ENCODE measurements at places on chromosomes 16 and 17. TPM values are rescaled to one million over a fixed set of nuclear protein-coding genes. Genes with fewer than 3 reads are reported as not detected.

DNA sequence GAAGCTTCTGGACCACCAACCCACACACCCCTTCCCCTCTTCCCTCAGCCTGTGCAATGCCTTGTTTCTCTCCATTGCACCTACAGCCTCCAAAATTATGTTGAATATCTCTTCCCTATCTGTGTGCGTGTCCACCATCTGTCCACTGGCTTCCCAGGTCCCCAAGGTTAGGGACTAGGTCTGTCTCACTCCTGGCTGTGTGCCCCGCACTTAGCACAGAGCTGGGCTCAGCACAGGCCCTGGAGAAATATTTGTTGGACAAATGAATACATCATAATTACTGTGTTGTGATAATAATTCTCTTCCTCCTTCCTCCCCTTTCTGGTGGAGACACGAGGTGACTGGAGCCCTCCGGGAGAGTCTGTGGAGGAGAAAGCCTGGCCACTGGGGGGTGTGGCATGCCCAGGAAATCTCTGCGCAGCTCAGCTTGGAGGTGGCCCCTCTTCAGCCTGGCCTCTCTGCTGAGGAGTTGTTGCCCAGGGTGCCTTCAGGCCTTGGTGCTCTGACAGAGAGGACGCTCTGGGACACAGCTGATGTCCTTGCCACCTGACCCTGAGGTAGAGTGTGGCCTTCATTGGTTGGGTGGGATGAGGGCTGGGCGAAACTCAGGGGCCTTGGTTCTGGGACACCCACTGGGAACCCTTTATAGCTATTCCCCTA is 3.3 kb upstream of the BRD7 start:
- no peaks in the 10 kb centered on the region for H3K27me3 ChIP-seq
- H3K4me1 ChIP-seq: peaks cover 5% of the 10 kb centered on the region
- no peak overlapping the region for H3K4me3 ChIP-seq
- H3K27ac ChIP-seq: no peak overlapping the region
- H3K36me3 ChIP-seq: no peaks in the 10 kb centered on the region
- DNase-seq: peak; percentile 53

- H3K36me3 ChIP-seq: no peaks in the 10 kb centered on the region
- DNase-seq: no peak
- no peaks in the 10 kb centered on the region for H3K27me3 ChIP-seq
- H3K4me3 ChIP-seq: no peak overlapping the region
- H3K27ac ChIP-seq: no peak overlapping the region
These were observed 30.4 kb upstream of the ZC3H18 start for GRCh38 chr16:88539652-88540345.

DNA sequence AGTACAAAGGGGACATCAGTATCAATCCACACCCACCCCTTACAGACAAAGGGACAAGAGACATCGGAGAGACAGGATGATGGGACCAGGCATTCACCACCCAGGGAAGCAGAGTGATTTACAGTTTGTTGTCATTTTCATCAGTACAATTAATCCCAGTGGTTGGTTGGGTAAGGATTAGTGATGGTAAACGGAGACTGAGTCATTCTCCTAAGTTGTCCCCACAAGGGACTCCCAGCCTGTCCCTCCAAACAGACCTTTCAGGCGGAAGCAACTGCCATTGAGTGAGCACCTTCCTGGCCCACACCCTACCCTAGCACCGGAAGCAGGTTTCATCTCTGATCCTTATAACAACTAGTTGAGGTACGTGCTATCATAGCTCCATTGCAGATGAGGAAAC is 11.2 kb downstream of the PPL start:
- no peak for DNase-seq
- peaks cover 4% of the 10 kb centered on the region for H3K4me1 ChIP-seq
- H3K27ac ChIP-seq: no peak overlapping the region
- no peaks in the 10 kb centered on the region for H3K27me3 ChIP-seq
- no peaks in the 10 kb centered on the region for H3K36me3 ChIP-seq

GRCh38 chr16:4213737-4214136 is 28.1 kb downstream of the SRL start:
- no peaks in the 10 kb centered on the region for H3K27me3 ChIP-seq
- no peak overlapping the region for H3K4me3 ChIP-seq
- peaks cover 6% of the 10 kb centered on the region for H3K36me3 ChIP-seq
- H3K27ac ChIP-seq: no peak overlapping the region
- DNase-seq: no peak

- peaks cover 6% of the 10 kb centered on the region for H3K4me1 ChIP-seq
- no peak overlapping the region for H3K27ac ChIP-seq
- DNase-seq: peak; percentile 83
- no peaks in the 10 kb centered on the region for H3K36me3 ChIP-seq
- peaks cover 100% of the 10 kb centered on the region for H3K27me3 ChIP-seq
These were observed 1.4 kb downstream of the PRAC2 start for GRCh38 chr17:48724251-48725003.

DNA sequence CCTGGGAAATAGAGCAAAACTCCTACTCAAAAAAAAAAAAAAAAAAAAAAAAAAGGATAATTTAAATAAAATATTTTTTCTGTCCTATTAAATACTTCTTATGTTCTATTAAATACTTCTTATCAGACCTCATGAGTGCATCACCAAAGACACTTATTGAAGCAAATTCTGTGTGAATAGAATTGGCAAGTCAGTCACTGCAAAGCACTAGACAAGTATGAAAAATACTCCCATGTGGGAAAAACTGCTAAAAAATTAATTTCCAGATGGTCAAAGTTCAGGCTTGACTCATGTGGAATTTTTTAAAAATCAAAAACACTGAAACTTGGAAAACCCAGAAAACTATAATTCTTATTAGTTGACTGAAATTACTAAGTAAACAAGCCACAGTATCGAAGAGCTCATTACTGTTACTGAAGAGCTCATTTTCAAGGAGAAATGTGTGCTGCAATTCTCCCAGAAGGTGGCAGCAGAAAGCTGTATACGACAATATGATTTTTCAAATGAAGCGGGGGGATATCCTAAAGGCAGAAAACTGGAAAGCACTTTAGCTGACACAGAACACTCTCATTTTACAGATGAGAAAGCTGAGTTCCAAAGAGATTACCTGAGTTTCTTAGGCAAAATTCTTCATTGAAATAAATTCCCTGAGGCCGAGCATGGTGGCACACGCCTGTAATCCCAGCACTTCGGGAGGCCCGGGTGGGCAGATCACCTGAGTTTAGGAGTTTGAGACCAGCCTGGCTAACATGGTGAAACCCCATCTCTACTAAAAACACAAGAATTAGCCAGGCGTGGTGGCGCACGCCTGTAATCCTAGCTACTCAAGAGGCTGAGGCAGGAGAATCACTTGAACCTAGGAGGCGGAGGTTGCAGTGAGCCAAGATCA is 15.9 kb upstream of the FBXO47 start:
- no peaks in the 10 kb centered on the region for H3K27me3 ChIP-seq
- no peak overlapping the region for H3K4me3 ChIP-seq
- H3K27ac ChIP-seq: no peak overlapping the region
- no peaks in the 10 kb centered on the region for H3K4me1 ChIP-seq
- DNase-seq: peak; percentile 79
- H3K36me3 ChIP-seq: no peaks in the 10 kb centered on the region

GRCh38 chr16:85829751-85830445 is 30.4 kb downstream of the COX4I1 start:
- no peak for DNase-seq
- no peaks in the 10 kb centered on the region for H3K27me3 ChIP-seq
- H3K4me3 ChIP-seq: no peak overlapping the region
- H3K36me3 ChIP-seq: no peaks in the 10 kb centered on the region
- H3K27ac ChIP-seq: no peak overlapping the region

DNA sequence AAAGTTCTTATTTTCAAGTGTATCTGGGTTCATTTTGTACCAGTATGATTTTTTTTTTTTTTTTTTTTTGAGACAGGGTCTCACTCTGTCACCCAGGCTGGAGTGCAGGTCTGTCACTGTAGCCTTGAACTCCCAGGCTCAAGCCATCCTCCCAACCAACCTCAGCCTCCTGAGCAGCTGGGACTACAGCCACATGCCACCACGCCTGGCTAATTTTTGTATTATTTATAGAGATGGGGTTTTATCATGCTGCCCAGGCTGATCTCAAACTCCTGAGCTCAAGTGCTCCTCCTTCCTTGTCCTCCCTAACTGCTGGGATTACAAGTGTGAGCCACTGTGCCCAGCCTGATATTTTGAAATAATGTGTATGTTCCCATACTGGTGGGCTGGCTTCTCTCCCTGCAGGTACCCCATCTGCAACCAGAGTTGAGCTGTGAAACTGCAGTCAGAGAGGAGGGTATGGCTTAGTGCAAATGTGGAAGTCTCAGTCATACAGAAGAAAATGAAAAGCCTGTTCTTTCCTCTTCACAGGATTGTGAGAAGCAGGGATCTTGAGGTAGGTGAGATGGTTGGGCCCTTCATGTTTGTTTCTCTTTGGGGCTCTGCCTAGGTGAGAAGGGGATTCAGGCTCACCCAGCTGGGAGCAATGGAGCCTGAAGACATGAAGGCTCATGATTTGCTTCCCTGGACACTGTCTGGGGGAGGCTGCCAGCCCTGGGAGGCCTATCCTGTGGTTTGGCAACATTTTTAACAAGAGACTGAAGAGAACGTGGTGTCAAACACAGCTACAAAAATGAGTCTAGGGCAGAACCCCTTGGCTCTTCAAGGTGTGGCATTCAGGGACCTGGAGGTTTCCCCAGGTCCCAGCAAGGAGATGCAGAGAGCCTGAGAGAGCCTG is 41.3 kb upstream of the SIAH1 start:
- no peak for DNase-seq
- H3K27me3 ChIP-seq: no peaks in the 10 kb centered on the region
- H3K4me1 ChIP-seq: no peaks in the 10 kb centered on the region
- no peak overlapping the region for H3K4me3 ChIP-seq
- no peaks in the 10 kb centered on the region for H3K36me3 ChIP-seq

GRCh38 chr16:56862776-56863175 is 2.2 kb upstream of the SLC12A3 start:
- peaks cover 25% of the 10 kb centered on the region for H3K4me1 ChIP-seq
- H3K36me3 ChIP-seq: no peaks in the 10 kb centered on the region
- H3K27ac ChIP-seq: no peak overlapping the region

- H3K4me1 ChIP-seq: peaks cover 15% of the 10 kb centered on the region
- no peak for DNase-seq
- no peak overlapping the region for H3K27ac ChIP-seq
- peaks cover 35% of the 10 kb centered on the region for H3K27me3 ChIP-seq
These were observed 637 bp downstream of the PLCG2 start for GRCh38 chr16:81779536-81780320.

- no peak overlapping the region for H3K4me3 ChIP-seq
- H3K36me3 ChIP-seq: peaks cover 50% of the 10 kb centered on the region
- peaks cover 3% of the 10 kb centered on the region for H3K4me1 ChIP-seq
- no peak overlapping the region for H3K27ac ChIP-seq
These were observed 11.5 kb downstream of the ZNF276 start for GRCh38 chr16:89732918-89733242.

DNA sequence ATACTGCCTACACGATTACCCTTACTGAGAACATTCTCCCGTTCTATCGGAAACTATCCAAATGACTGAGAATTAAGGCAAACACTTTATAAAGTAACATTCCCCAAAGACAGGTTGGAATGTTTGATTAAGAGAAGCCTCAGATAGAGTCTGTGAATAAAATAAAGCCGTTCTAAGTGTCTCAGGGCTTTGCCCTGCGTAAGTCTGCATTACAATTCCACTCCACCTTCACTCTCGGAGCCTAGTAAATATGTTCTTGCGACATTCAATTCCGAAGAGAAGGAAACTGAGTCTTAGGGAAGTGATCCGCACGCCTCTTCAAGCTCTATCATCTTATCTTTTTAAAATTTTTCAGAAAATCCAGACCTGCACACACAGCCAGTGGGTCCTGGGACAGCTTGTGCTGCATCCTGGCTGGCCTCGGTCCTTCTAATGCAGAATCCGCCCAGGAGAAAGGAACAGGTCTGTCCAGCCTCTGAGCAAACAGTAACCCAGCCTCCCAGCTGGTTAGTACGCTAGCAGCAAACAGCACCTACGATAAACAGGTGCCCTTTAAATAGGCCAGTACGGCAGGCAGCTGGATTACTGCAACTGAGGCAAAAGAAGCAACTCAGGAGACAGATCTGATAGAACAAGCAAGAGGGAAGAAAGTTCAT is 254.1 kb upstream of the IRX3 start:
- no peak overlapping the region for H3K4me3 ChIP-seq
- H3K27me3 ChIP-seq: no peaks in the 10 kb centered on the region
- H3K36me3 ChIP-seq: no peaks in the 10 kb centered on the region
- DNase-seq: no peak
- H3K4me1 ChIP-seq: peaks cover 17% of the 10 kb centered on the region

DNA sequence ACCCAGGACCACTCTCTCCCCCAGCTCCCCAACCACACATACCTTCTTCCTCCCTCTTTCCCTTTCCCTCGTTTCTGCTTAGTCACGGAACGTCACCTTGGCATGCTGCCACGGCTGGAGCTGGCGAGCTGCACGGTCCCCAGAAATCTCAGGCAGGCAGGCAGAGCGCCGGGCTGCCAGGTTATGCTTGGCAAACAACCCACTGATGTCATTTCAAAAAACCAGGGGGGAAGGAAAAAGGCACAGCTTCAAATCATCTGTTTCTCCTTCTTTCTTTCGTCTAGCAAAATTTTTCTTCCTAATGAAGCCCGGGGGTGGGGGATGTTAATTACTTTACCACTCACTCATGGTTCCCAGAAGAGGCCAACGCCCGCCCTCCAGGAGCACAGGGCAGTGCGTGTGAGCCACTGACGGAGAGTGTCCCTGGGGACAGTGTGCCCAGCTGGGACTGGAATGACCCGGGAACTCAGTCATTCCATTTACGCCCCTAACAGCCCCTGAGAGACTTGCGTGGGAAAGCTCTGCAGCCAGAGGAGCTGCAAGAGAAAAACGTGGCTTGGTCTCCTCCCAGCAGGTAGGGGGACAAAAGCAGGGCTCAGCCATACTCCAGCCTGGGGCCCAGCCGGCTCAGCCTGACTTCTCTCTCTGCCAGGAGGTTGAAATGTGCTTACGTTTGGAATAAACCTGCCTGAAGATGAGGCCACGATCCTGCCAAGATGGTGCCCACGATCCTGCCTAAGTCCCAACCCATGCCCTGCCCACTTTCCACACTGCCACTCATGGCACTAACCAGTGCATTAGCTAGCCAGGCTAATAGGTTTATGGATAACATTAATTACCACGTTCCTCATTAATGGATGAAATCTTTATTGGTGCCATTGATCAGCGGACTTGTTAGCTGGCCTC is 198.9 kb downstream of the ZFHX3 start:
- no peaks in the 10 kb centered on the region for H3K27me3 ChIP-seq
- no peak for DNase-seq
- peaks cover 58% of the 10 kb centered on the region for H3K4me1 ChIP-seq

Gene KRTAP3-1
- not detected for total RNA-seq

Gene TBC1D3I
- total RNA-seq: not detected

Gene AKAP1
- 81.4 TPM for total RNA-seq

Gene TM4SF5
- total RNA-seq: not detected

Gene CYBA
- total RNA-seq: 174 TPM

Gene HSD11B2
- 0.36 TPM for total RNA-seq

Gene ALOX15B
- total RNA-seq: 0.33 TPM
